GM23338 (cell line): ENCODE measurements at places on chromosomes 11 and 22.

DNA sequence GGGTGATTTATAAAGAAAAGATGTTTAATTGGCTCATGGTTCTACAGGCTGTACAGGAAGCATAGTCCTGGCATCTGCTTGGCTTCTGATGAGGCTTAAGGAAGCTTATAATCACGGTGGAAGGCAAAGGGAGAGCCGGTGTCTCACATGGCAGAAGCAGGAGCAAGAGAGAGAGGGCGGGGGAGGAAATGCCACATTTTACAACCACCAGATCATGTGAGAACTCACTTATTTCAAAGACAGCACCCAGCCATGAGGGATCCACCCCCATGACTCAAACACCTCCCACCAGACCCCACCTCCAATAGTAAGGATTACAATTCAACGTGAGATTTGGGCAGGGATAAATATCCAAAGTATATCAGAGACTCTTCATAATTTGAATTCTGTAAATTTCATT is 200.7 kb downstream of the MSANTD4 start:
- DNase-seq = peak; percentile 53

DNA sequence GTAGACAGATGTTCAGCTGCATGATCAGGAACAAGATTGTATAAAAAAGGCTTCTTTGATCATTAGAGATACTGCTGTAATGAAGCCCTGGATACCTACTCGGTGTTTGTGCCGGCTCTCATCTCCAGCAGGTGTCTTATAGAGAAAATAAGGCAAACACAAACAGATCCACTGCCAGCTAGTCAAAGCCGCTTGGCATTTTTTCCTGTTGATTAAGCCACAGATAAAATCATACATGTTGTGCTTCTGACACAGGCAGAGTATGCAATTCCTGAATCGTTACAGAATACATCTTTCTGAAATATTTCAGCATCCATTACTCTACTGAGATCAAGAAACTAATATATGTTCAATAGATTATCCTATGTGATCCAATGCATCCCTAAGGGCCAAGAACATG is 206.9 kb downstream of the CADM1 start:
- DNase-seq = no peak

GRCh38 chr11:104163100-104164027 is 583 bp downstream of the PDGFD start:
- DNase-seq = peak; percentile 72

DNA sequence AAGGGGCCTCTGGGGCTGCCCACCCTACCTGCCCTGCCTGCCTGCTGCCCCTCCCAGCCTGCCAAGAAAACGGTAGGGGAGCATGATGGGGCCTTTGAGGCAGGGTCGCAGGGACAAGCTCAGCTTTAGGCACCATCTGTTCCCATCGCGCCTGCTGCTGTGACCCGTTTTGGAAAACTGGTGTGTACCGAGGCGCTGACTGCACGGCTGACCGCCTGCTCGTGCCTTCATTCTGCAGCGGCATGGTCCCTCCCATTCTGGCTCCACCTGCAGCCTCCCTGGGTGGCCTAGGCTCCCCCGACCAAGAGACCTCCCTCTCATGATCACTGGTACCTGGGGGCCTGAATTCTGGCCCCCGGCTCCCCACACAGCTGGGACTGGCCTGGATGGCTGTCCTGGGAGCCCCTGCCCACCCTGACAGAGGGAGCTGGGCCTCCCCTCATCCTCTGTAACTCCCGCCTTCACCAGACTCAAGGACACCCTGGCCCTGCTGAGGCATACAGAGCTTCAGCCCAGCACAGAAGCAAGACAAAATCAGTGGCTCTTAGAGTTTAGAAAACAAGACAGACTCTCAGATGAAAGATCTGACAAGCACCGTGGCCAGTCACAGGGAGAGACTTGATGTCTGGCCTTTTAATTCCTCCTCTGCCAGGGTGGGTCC is 6.5 kb upstream of the MYRF start:
- DNase-seq = no peak

DNA sequence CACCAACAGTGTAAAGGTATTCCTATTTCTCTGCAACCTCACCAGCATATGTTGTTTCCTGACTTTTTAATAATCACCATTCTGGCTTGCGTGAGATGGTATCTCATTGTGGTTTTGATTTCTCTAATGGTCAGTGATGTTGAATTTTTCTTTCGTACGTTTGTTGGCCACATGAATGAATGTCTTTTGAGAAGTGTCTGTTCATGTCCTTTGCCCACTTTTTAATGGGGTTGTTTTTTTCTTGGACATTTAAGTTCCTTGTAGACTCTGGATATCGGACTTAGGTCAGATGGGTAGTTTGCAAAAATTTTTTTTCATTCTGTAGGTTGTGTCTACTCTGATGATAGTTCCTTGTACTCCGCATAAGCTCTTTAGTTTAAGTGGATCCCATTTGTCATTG is 22.8 kb downstream of the USP35 start:
- DNase-seq = no peak

- no peak for DNase-seq
Observed at GRCh38 chr11:62055970-62056369, 67.8 kb upstream of the INCENP start.

- no peak for DNase-seq
Observed at GRCh38 chr11:28337701-28338100, 229.5 kb downstream of the METTL15 start.

GRCh38 chr11:46631676-46632075 is 14.3 kb downstream of the ATG13 start:
- DNase-seq = no peak

GRCh38 chr11:84558085-84558905 is 1068.8 kb downstream of the DLG2 start:
- peak; percentile 82 for DNase-seq

GRCh38 chr22:46239261-46240048 is 10.6 kb downstream of the CDPF1 start:
- DNase-seq = no peak
